ENCODE measurements at places on chromosomes 2 and 18. TPM values are rescaled to one million over a fixed set of nuclear protein-coding genes. Genes with fewer than 3 reads are reported as not detected.

Gene ST6GAL2
- total RNA-seq: 12.8 TPM

GRCh38 chr2:225025917-225026571 is 16.2 kb downstream of the DOCK10 start:
- H3K36me3 ChIP-seq: no peaks in the 10 kb centered on the region
- no peaks in the 10 kb centered on the region for H3K27me3 ChIP-seq
- no peak overlapping the region for H3K27ac ChIP-seq
- H3K4me1 ChIP-seq: no peaks in the 10 kb centered on the region
- DNase-seq: no peak

GRCh38 chr2:241184901-241185300 is 3.6 kb upstream of the ANO7 start:
- H3K27ac ChIP-seq: no peak overlapping the region
- H3K27me3 ChIP-seq: no peaks in the 10 kb centered on the region
- no peaks in the 10 kb centered on the region for H3K36me3 ChIP-seq
- H3K4me3 ChIP-seq: no peak overlapping the region
- peaks cover 10% of the 10 kb centered on the region for H3K4me1 ChIP-seq
- no peak for DNase-seq

DNA sequence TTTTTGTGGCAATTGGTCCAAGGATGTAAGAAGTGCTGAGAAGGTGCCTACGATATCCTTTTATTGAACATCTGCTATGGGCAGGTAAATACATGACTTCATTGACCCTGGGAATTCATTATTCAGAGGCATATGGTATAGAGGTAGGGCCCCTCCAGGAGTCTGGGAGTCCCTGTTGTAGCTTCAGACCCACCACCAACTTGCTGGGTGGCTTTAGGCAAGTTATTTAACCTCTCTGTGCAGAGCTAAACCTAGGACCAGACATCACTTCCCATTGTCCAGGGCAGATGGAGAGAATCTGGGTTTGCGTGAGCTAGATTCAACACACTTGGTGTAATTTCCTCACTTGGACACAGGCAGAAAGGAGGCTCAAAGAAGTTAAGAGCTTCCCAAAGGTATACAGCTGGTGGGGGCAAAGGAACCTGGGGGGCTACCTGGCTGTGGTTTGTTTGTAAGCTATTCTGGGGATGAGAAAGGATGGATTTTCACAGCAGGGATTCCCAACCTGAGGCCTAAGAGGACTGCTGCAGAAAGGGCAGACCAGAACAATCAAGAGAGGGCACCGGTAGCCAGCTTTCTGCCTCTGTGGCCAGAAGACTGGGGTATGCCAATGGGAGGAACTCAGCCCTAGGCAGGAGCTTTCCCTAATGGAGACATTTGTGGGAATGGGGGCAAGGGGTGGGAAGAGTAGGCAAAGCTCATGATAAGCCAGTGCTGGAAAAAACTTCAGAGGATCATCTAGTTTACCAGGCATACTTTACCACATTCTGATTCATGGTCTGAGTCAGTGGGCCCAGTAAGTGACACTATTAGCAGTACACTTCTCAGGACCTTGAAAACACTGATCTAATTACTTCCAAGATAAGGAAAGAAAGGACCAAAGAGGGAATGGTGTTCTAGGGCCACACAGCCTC is 102.7 kb upstream of the SMAD2 start:
- no peak overlapping the region for H3K27ac ChIP-seq
- H3K4me1 ChIP-seq: peaks cover 6% of the 10 kb centered on the region
- no peak for DNase-seq
- no peaks in the 10 kb centered on the region for H3K36me3 ChIP-seq
- H3K4me3 ChIP-seq: no peak overlapping the region
- H3K27me3 ChIP-seq: no peaks in the 10 kb centered on the region

GRCh38 chr2:44246840-44247369 is 28.4 kb upstream of the SLC3A1 start:
- H3K4me3 ChIP-seq: no peak overlapping the region
- H3K36me3 ChIP-seq: no peaks in the 10 kb centered on the region
- H3K27ac ChIP-seq: no peak overlapping the region
- no peaks in the 10 kb centered on the region for H3K27me3 ChIP-seq
- DNase-seq: no peak

DNA sequence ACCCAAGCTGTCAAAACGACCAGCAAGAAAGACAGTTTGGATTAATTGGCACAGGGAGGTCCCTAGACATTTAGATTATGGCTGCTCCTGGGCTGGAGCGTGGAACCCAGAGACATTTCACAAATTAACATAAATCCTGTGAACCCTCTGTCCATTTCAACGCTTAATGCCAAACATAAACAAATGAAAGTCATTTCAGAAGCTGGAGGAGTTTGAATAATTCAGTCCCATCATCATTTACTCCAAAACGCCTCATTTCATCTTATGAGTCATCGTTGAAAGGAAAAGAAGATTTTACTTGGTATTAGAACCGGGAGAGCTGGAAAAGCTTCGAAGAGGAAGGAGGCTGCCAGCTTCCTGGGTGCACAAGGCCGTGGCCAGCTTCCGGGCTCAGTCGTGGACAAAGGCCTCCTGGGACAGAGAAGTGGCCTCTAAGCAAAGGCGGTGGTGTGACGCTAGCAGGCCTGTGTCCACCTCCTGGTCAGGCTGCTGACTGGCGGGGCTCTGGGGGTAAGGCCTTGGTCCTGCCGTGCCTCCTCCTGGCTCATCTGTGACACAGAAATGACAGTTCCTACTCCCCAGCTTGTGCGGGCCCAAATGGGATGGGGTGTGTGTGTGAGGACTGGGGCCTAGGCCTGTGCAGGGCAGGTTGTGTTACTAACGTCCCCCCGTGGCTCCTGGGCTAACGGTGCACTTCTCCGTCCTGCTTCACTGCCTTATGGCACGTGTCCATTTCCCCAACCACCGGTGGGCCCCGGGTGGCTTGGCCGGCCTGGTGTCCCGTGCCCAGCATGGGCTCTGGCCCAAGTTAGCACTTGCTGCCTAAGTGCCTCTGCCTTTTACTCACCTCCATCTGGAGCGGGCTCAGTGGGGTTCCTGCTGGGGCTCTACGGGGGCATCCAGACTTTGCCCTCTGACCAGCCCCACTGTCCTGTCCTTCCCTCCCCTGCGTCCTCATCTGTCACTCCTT is 71.6 kb downstream of the RRM2 start:
- H3K36me3 ChIP-seq: no peaks in the 10 kb centered on the region
- H3K27ac ChIP-seq: no peak overlapping the region
- no peaks in the 10 kb centered on the region for H3K4me1 ChIP-seq
- no peak overlapping the region for H3K4me3 ChIP-seq
- H3K27me3 ChIP-seq: no peaks in the 10 kb centered on the region
- no peak for DNase-seq

- DNase-seq: no peak
- peaks cover 21% of the 10 kb centered on the region for H3K27me3 ChIP-seq
- H3K36me3 ChIP-seq: no peaks in the 10 kb centered on the region
- no peak overlapping the region for H3K4me3 ChIP-seq
- no peaks in the 10 kb centered on the region for H3K4me1 ChIP-seq
Measured at GRCh38 chr2:39659765-39660611, 5.7 kb upstream of the TMEM178A start.

- no peak for DNase-seq
- H3K27me3 ChIP-seq: no peaks in the 10 kb centered on the region
- peaks cover 8% of the 10 kb centered on the region for H3K4me1 ChIP-seq
- H3K36me3 ChIP-seq: no peaks in the 10 kb centered on the region
- H3K27ac ChIP-seq: no peak overlapping the region
- no peak overlapping the region for H3K4me3 ChIP-seq
Measured at GRCh38 chr2:188519136-188519535, 227.5 kb downstream of the GULP1 start.

Gene SPP2
- total RNA-seq: not detected

DNA sequence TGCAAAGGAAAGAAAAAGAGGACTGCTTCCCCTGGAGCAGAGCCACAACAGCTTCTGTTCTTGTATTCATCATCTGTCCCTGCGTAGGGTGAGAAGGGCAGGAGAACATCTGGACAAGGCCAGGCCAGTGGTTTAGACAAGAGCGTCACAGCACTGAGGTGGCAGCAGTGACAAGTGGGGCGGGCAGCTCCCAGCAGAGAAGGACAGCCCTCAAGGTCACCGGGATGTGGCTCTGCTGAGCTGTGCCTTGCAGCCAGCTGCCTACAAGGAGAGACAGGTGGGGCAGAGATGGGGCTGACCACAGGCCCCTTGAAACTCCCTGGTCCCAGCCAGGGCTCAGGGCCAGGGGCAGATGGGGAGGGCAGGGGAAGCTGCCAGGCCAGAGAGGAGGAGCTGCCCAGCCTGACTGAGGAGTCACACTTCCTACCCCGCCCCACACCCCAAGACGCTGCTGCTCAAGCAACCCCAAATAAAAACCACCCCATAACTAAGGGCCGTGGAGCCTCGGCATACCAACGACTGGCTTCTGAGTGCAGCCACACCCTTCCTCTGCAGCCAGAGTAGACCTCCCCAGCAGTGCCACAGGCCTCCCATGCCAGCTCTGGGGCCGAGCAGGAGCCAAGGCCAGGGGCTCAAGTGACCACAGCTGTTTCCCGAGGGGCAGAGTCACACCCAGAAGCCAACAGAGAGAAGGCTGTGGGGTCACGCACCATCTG is 5.4 kb downstream of the RAB11FIP5 start:
- H3K4me1 ChIP-seq: peaks cover 20% of the 10 kb centered on the region
- H3K27me3 ChIP-seq: peaks cover 20% of the 10 kb centered on the region
- no peak overlapping the region for H3K4me3 ChIP-seq
- no peak for DNase-seq

Gene IL36B
- total RNA-seq: not detected

Gene OR6B3
- total RNA-seq: not detected

- DNase-seq: no peak
- H3K4me3 ChIP-seq: no peak overlapping the region
- peaks cover 25% of the 10 kb centered on the region for H3K4me1 ChIP-seq
- no peaks in the 10 kb centered on the region for H3K36me3 ChIP-seq
Measured at GRCh38 chr2:158391876-158392275, 64.7 kb downstream of the CCDC148 start.

DNA sequence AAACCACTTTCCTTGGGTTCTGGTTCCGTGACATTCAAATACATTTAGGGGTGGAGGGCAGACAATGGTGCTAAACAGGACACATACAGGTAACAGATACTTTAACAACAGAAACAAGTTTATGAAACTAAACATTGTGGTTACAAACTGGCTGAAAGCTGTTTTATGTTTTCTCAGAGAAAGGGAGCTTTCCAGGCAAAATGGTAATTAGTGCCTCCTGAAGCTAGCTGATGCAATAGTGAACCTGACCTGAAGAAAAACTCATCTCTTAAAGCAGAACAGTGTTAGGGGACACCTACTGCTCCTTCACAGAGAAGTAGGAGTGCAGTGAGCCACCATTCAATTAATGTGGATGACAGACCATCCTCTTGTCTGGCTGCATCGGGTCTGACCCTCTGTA is 138.9 kb downstream of the CCDC148 start:
- H3K36me3 ChIP-seq: no peaks in the 10 kb centered on the region
- H3K27ac ChIP-seq: no peak overlapping the region
- no peak for DNase-seq
- H3K27me3 ChIP-seq: no peaks in the 10 kb centered on the region
- no peaks in the 10 kb centered on the region for H3K4me1 ChIP-seq
- no peak overlapping the region for H3K4me3 ChIP-seq

Gene ST8SIA3
- total RNA-seq: 1.2 TPM
